ENCODE measurements at places on chromosomes 5 and 9.

- no peak for DNase-seq
Measured at GRCh38 chr5:132662925-132663770, 5.2 kb downstream of the IL13 start.

DNA sequence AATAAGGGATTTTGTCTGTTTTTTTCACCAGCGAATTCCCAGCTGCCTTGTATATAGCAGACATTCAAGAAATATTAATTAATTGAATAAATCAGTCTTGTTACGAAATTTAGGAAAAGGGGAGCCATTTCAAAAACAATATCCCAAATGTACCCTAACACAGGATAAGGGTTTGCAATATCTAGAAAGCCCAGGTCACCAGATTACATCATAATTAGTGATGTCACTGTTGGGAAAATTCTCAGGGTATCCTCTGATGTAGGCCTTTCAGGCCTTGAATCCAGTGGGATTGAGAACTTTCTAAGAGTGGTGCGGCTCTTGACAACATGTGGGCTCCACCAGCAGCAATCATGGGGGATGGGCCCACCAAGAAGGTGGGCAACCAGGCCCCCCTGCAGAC is at the start of gene ACTL7A:
Gene ACTL7A (plus strand): TSS at position 270 of the 400 bp plus-strand sequence. CDS start 57 bp downstream, at position 327.
- DNase-seq, result no peak

- DNase-seq, result no peak
Measured at GRCh38 chr9:112608851-112609250, 109.1 kb downstream of the INIP start.

DNA sequence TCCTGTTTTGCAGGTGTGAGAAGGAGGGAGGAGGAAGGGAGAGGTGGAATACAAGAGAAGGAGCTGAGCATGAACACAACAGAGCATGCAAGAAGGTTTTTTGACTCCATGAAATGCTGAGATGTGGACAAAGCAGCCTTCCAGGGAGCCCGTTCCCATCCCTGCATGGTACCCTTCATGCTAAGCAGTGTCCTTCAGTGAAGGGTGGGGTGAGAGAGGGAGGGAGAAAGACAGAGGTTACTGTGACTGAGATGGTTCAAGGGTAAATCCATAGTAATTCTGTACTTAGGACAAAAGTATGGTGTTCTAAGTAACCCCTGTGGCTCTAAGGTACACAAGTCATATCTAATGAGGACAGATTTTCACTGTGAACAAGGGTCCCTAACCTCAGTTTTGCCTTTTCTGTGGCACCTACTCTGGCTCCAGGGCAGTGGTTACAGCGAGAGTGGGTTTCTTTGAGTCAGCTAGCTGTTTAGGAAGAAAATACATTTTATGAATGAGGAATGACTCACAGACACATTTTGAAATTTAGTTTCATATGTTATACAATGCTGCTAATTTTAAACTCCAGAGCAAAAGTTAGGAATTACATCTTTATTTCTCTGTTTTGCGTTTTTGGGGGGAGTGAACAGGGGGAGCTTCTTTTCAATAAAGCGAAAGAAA is 184.9 kb upstream of the SLC12A2 start:
- no peak for DNase-seq

DNA sequence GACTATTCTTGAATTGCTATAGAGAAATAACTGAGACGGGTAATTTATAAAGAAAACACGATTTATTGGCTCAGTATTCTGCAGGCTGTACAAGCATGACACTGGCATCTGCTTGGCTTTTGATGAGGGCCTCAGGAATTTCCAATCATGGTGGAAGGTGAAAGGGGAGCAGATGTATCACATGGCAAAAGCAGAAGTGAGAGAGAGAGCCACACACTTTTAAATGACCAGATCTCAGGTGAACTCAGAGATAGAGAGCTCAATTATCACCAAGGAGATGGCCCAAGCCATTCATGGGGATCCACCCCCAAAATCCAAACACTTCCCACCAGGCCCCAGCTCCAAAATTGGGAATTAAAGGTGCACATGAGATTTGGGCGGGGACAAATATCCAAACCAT is 15.3 kb downstream of the GABRA1 start:
- DNase-seq, result no peak

- DNase-seq, result no peak
Measured at GRCh38 chr5:31711363-31711762, 72.4 kb downstream of the PDZD2 start.

- no peak for DNase-seq
Measured at GRCh38 chr5:10736808-10737207, 24.2 kb downstream of the DAP start.

DNA sequence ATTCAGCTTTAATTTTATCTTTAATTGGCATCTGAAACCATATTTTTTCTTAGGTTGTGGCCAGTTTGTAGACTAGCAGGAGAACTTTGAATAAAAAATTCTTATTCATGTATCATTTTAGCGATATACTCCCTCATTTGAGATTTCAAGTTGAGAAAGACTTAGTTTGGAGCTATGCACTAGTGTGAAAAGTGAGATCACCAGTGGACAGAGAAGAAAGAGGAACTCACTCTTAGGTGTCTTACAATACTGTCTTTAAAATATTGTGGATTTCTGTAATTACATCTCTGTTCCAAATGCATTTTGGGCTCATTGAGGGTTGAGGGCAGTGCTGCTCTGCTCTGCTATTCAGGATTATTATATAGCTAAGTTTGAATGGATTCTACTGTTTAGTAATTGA is 54.7 kb downstream of the NAA35 start:
- DNase-seq, result no peak

DNA sequence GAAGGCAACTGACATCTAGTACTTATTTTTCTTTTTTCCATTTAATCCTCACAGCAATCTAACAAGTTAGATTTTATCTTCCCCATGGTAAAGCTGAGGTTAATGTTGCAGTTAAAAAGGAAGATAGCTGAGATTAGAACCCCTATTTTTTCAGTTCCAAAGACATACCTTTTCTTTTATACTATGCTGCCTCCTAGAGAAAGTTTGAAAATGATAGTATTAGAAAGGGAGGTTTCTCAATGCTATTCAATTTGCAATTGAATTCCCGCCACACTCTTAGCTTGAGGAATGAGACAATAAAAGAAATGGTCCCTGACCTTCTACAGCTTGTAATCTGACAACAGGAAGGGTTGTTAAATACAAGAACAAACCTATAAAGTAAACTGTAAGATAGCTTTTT is 195.9 kb upstream of the TRIM32 start:
- no peak for DNase-seq

GRCh38 chr9:113978725-113979342 is 99.3 kb downstream of the AMBP start:
- DNase-seq, result no peak

DNA sequence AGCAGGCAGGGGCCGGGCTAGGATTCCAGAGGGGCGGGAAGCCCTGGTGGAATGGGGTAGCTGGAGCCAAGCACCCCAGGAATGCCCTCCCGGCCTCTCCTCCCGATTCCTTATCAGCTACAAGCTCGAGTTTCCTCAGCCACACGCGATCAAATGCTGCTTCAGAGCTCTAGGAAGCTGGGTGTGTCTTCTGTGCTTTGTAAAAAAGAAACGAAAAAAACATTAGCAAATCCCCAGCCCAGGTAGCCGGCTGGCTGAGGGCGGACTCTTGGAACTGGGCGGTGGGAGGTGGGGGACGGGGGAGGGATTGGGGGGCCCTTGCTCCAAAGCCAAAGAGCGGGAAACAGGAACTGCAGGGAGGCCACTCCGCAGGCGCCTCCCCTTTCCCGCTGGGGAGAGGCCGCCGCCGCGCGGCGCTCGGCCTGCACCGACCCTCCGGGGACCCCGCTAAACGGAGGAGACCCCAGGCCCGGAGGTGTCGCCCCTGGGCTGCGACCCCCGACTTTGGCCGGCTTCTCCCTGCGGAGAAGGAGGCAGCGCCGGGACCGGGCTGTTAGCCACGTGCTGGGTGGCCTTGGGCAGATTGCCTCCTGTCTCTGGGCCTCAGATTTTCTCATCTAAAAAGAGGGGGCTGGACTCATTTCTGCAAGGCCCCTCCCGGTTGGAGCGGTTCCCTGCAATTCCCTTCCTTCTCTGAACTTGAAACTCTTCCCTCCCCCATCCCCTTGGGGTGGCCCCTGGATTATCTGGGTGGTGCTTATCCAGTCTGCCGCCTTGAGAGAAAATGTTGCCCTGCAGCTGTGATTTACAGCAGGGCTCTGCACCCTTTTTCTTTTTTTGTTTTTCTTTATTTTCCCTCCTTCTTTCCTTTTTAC is 40.9 kb upstream of the FABP6 start:
- DNase-seq, result no peak

GRCh38 chr5:113102121-113102531 is 125.5 kb downstream of the DCP2 start:
- no peak for DNase-seq

- DNase-seq, result no peak
Measured at GRCh38 chr9:133540698-133541025, 6.2 kb downstream of the ADAMTSL2 start.

DNA sequence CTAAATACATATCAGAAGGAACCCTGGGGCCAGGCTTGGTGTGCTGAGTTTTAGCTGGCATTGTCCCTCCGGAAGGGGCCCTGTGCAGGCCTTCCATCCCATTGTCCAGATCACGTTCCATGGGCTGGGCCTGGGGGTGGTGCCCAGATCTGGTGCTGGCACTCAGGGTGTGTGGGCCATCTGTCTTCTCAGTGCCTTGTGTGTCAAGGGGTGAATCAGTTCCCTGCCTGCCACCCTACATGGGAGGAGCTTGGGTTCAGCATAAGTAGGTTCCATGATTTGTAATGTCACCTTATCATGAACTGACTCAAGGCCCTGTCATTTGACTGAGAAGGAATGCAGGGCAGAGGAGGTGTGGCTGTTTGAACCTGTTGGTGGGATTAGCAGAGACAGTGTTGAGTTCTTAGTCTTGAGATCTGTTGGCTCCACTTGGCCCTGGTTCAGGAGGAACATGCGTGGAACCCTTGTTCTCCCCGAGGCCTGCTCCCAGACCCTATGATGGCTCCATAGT is 176.8 kb downstream of the MACROH2A1 start:
- no peak for DNase-seq

DNA sequence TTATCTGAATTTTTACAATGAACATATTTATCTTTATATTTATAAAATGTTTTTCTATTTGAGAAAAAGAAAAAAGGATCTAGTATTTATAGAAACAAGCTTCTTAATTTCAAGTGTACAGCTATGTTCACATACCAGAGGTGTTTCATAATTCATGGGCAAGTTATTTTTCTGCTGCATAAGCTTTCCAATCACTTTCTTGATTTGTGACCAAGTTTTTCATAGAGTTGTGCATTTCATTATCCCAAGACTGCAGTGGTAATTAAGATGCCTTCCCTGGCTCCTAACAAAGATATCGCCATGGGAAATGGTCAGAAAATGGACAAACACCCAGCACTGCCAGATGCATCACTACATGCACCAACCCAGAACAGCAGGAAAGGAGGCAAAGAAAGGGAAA is 124.6 kb downstream of the GNAQ start:
- DNase-seq, result no peak

GRCh38 chr5:134149571-134150303 is 27.0 kb downstream of the SKP1 start:
- no peak for DNase-seq

DNA sequence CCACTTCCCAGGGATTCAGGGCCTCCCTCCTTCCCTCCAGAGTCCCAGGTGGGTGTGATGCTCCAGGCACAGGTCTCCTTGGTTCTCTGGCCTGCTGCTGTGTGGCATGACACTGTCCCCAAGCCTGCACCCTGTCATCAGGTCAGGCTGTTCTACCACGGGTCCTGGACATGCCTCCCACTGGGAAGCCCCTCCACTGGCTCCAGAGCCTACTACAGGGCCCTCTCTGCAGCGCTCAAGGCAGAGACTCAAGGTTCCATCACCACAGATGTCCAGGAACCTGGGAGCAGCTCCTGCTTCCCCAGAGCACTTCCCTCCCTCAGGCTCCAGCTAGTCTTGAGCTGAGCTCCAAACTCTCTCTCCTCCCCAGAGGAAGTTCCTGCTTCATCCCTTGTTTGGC is 237.3 kb downstream of the PBX3 start:
- no peak for DNase-seq

DNA sequence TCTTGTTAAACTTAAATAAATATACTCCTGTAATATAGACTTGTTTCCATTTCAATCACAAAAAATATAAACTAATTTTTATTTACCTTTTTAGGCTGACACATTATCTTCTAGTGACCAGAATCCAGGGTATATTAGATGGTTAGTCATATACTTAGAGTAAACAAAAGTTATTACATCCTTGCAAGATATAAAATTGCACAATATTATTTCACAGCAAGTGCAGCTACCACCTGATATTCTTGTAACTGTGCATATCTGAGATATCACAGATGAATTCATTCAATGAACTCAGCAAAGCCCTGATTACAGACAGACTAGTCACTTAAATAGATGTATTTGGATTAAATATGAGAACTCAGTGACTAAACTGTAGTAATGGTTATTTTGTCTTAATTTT is 25.6 kb upstream of the ARRDC3 start:
- DNase-seq, result no peak

GRCh38 chr5:150408231-150408943 is 4.3 kb downstream of the CD74 start:
- no peak for DNase-seq

GRCh38 chr5:139194486-139194885 is 3.7 kb downstream of the SIL1 start:
- no peak for DNase-seq

DNA sequence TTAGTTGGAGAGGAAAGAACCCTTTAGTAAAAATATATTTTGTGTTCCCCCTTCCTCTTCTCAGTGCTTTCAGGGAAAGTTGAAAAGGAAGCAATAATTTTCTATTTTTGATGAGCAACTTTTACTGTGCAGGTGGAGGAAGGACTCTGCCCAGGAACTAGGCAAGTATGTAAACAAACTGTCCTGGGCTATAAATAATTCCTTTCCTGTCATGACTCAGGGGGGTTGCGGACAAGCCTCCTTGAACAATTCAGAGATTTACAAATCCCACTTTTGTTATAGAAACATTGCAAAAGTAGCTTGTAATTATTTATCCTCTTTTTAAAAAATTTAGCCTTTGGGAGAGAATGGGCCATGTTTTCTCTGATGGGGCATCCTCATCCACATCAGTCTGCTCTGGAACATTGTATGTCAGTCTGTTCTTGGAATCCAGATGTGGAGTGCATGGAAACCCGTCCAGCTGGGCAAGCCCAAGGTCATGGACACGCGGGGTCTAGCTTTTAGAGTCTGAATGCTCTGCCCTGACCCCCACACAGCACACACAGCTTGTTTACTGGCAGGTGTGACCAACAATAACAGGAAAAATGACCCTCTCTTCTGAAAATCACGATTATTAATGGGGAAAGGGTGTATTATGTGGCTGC is 127.6 kb downstream of the GADD45G start:
- DNase-seq, result no peak

- DNase-seq, result no peak
Measured at GRCh38 chr9:124077915-124078572, 66.5 kb downstream of the LHX2 start.

GRCh38 chr5:142097681-142098080 is 10.9 kb upstream of the NDFIP1 start:
- no peak for DNase-seq

GRCh38 chr9:124208571-124208970 is 49.2 kb upstream of the NEK6 start:
- no peak for DNase-seq

Measured in activated CD4-positive, alpha-beta T cell treated with anti-CD3 and anti-CD28 coated beads for 1 hour (primary cell).